ENCODE measurements at places on chromosomes 4 and X. TPM values are rescaled to one million over a fixed set of nuclear protein-coding genes. Genes with fewer than 3 reads are reported as not detected.

DNA sequence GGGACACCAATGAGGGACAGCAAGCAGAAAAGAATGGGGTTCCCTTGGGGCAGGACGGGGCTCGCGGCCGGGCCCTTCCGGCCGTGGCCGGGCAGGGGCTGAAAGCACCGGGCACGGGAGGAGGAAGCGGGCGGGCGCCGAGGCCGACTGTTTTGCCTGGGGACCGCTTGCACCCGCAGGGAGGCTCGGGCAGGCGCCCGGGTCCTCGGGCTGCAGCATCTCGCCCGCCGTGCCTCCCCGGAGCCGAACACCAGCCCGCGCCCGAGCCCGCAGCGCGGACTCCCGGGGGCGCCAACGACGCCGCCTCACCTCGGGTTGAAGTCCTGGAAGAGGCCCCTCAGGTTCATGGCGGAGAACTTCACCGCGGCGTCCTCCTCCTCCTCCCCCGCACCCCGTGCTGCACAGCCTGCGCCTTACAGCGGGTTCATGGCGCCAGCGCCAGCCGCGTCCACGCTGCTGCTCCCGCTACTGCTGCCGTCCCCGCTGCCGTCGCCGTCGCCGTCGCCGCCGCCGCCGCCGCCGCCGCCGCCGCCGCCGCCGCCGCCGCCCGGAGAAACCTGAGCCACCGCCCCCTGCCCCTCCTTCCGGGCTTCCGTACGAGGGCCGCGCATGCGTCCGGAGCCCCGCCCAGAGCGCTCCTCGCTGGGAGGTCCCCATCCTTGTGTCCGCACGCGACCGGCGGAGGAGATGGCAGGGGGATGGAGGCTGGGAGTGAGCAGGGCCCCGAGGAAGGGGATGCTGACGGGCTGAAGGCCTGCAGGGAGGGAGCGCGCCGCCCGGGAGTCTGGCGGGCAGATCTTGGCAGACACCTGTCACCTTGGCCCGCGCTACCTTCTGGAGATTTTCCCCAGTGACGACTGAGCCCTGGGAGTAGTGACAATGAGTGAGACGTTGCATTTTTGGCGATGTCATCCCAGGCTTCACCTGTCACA is at the start of gene TMEM185A:
TSS of gene TMEM185A (minus strand) at position 559 of the 932 bp plus-strand sequence. CDS start at position 347, 212 bp downstream.
- no peaks in the 10 kb centered on the region for H3K4me1 ChIP-seq
- H3K4me3 ChIP-seq: peak within 1 kb of the TSS; percentile 79
- H3K27me3 ChIP-seq: no peaks in the 10 kb centered on the region
- no peaks in the 10 kb centered on the region for H3K36me3 ChIP-seq

GRCh38 chr4:56241500-56241899 is 145.8 kb downstream of the AASDH start:
- H3K36me3 ChIP-seq: no peaks in the 10 kb centered on the region
- no peaks in the 10 kb centered on the region for H3K27me3 ChIP-seq
- no peak overlapping the region for H3K27ac ChIP-seq
- no peak for DNase-seq

- H3K4me1 ChIP-seq: no peaks in the 10 kb centered on the region
- DNase-seq: peak; percentile 56
- H3K27me3 ChIP-seq: no peaks in the 10 kb centered on the region
- peak within 1 kb of the TSS; percentile 46 for H3K4me3 ChIP-seq
- no peak within 1 kb of the TSS for H3K27ac ChIP-seq
Observed at GRCh38 chr4:73836373-73837279, at the start of gene CXCL6. CXCL6 (plus strand) TSS chr4:73836678; CDS start chr4:73836751, 73 bp downstream.

DNA sequence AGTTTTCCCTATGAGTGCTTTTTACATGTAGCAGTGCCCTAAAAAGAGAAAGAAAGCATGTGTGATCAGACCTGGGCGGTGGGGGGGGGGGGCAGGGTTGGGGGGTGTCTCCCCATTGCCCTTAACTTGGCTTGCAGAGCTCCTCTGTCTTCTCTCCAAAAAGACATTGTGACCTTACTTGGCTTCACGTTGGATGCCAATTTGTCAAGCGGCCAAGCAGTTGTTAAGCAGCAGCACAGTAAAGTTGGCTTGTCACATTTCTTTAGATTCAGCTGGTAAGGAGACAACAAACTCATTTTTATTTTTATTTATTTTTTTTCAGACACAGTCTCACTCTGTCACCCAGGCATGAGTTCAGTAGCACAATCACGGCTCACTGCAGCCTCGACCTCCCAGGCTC is 57.3 kb upstream of the ZNF157 start:
- no peak overlapping the region for H3K27ac ChIP-seq
- no peaks in the 10 kb centered on the region for H3K36me3 ChIP-seq
- H3K27me3 ChIP-seq: no peaks in the 10 kb centered on the region
- no peak overlapping the region for H3K4me3 ChIP-seq

- H3K36me3 ChIP-seq: no peaks in the 10 kb centered on the region
- no peak overlapping the region for H3K27ac ChIP-seq
- H3K27me3 ChIP-seq: no peaks in the 10 kb centered on the region
- no peak overlapping the region for H3K4me3 ChIP-seq
- DNase-seq: no peak
- peaks cover 3% of the 10 kb centered on the region for H3K4me1 ChIP-seq
Observed at GRCh38 chr4:138875891-138876608, 139.5 kb upstream of the NOCT start.

DNA sequence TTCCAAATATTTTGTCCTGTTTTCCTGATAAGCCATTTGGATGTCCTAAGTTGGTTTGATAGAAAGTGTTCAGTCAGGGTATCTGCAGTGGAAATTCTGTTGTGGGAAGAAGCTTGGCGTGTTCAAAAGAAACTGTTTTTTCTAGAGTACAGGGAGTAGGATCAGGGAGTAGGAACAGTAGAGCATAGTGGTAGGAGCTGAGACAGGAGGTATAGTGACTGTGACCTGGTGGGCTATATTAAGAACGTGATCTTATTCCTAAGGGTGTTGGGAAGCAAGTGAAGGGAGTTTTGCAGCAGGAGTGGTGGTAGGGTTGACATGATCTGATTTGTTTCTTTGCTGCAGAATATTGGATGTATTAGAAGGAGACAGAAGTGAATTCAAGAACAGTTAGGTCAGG is 348.2 kb downstream of the BMPR1B start:
- no peaks in the 10 kb centered on the region for H3K36me3 ChIP-seq
- no peak overlapping the region for H3K27ac ChIP-seq
- no peak overlapping the region for H3K4me3 ChIP-seq
- no peaks in the 10 kb centered on the region for H3K27me3 ChIP-seq
- H3K4me1 ChIP-seq: no peaks in the 10 kb centered on the region

GRCh38 chr4:98905839-98906238 is 23.1 kb downstream of the EIF4E start:
- no peak overlapping the region for H3K27ac ChIP-seq
- H3K27me3 ChIP-seq: no peaks in the 10 kb centered on the region

SLC35A2 gene
- total RNA-seq: 21.3 TPM

GLRA2 gene
- total RNA-seq: not detected

Data from lower lobe of right lung (tissue), 2 donors.